ENCODE measurements at places on chromosomes 5 and 9.

- no peak for DNase-seq
These were observed 200.7 kb downstream of the FANCC start for GRCh38 chr9:95116808-95117204.

DNA sequence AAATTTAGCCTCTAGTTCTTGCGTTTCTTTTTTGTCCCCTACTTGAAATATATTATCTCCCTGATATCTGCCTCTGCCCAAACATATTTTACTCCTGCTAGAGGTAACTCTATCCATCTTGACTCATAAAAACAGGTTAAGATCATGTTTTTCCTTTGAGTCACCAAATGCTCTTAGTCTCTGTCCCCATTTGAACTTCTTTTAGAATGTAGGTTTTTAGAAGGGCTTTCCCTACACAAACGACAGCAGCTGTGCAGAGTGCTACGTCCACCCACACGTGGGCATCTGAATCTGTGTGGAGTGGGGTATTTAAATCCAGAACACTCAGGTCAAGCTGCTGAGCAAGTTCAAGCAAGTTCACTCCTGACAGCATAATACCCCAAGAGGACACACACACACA, 2.2 kb downstream of the HSD17B3 start:
- no peak for DNase-seq

GRCh38 chr5:1821862-1822261, 20.7 kb downstream of the NDUFS6 start:
- no peak for DNase-seq

- DNase-seq: no peak
These were observed 1023.9 kb downstream of the TLE1 start for GRCh38 chr9:80665479-80665878.

DNA sequence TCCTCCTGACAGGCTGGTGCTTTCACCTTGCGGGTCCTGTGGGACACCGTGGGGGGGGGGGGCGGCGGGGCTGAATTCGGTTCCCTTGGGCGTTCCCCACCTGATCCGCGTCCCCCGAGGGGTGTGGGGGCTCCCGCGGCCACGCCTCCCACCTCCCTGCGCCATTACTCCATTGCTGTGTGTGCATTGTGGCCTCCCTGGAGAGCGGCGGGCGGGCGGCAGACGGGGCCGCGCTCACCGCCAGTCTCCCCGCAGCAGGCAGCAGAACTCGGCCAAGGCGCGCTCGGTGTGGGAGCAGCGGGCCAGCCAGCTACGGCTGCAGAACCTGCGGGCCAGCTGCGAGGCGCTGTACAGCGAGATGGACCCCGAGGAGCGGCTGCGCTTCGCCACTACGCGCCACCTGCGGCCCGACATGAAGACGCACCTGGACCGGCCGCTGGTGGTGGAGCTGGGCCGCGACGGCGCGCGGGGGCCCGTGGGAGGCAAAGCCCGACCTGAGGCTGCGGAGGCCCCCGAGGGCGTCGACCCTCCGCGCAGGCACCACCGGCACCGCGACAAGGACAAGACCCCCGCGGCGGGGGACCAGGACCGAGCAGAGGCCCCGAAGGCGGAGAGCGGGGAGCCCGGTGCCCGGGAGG, 145.3 kb downstream of the CACNA1B start:
- no peak for DNase-seq

DNA sequence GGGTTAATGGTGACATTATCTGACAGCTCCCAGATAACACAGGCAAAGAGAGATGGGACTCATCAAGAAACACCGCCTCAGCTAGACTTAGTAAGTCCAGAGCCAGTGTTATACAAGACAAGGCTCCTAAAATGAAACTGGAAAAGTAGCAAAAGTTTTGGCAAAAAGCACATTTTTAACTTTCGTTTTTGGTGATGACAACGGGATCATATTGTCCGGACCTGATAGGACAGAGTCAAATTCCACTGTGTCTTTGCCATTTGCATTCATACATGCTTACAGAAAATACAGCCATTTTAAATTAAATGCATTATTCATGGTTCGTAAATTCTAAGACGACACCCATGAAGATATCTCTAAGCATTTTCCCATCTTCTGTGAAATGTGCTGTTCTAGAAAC, 152.1 kb downstream of the CRB2 start:
- DNase-seq: no peak

DNA sequence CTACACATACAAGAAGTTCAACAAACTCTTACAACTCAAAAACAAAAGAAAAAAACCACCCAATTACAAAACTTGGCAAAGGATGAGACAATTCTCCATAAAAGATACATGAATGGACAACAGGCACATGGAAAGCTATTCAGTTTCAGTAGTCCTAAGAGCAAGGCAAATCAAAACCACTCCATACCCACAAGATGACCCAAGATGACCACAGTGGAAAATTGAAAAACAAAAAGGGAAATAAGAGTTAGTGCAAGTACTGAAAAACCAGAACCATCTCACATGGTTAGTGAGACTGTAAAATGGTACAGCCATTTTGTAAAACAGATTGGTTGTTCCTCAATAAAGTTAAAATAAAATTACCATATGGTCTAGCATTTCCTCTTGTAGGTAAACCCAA, 287.1 kb upstream of the CDH9 start:
- no peak for DNase-seq

- peak; percentile 63 for DNase-seq
These were observed at the start of gene COMMD10 for GRCh38 chr5:116084871-116085715. TSS of gene COMMD10 (plus strand) at chr5:116085025.

DNA sequence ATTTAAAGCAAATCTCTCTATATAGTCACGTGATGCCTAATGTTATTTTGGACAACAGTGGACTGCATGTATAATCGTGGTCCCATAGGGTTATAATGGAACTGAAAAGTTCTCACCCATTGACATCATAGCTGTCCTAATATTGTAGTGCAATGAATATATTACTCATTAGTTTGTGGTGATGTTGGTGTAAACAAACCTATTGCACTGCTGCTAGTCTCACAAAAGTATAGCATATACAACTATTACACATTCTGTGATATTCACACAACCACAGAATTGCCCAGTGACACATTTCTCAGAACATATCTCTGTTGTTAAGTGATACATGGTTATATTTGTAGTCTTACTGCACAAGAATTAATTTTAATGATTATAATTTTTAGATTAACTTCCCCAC, 37.7 kb downstream of the IPO11 start:
- DNase-seq: no peak

DNA sequence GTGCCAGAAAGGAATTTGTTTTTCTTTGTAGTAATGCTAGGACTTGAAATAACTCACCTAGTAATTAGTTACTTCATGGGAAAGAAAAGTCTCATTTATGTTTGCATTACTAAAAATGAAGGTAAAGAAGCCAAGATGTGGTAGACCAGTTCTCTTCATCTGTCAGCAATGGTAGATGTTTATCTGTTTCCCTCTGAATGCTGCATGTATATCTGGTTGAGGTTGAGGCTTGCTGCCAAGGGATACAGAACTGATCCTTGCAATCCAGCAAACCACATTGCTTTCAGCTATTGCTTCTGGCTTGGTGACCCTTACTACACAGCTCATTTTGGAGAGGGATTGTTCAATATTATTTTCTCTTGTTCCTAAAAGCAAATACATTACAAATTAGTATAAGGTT, 73.6 kb downstream of the ZNF474 start:
- no peak for DNase-seq

- DNase-seq: no peak
These were observed 20.8 kb downstream of the B4GALT1 start for GRCh38 chr9:33146298-33146697.

- DNase-seq: peak; percentile 15
These were observed 71.8 kb upstream of the CD180 start for GRCh38 chr5:67268231-67269021.

DNA sequence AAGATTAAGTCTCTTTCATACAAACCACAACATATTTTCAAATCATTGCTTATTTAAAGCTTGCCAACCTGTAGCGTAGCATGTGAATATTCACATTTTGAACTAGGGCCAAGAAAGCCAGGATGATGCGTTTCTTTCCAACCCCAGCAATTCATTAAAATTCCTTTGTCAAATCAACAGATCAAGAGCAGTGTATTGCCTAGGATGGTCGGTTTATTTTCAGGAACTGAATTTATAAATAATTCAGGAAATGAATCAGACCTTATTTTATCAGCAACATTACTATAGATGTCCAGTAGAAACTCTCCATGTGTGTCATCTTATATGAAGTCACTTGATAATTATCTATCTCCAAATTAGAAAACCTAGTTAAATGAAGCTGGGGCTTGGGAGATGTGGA, 13.2 kb upstream of the AUH start:
- DNase-seq: no peak

- no peak for DNase-seq
These were observed 39.9 kb downstream of the COL15A1 start for GRCh38 chr9:98983295-98984268.

All from T47D (cell line).